ENCODE measurements at places on chromosomes 11 and 22. TPM values are rescaled to one million over a fixed set of nuclear protein-coding genes. Genes with fewer than 3 reads are reported as not detected.

DNA sequence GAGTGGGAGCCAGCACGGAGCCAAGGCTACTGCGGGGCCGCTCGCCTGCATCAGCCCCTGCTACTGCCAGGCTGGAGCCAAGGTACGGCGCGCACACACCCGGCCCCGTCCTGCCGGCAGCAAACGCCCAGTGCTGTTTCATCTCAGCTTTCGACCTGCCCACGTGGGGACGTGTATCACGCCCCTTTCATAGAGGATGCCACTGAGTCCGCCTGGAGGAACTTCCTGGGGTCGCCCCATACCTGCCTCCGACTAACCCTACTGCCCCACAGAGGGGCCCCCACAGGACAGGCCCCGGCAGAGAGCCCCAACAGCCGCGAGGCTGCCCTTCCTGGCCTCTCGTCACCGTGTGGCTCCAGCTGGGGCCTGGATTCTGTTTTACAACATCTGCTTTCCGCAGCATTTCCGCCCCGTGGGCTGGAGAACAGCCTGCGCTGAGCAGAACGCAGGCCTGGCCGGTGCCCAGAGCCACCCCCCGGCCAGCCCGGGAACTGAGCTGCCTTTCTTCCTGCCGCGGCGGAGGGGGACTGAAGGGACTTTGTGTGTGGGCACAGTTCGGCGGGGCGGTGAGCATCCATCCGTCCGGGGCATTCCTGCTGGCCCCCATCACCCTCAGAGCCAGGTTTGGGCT lies 22.9 kb upstream of the ARHGAP8 start:
- H3K27ac ChIP-seq = no peak overlapping the region
- H3K4me3 ChIP-seq = no peak overlapping the region
- peaks cover 1% of the 10 kb centered on the region for H3K4me1 ChIP-seq
- H3K36me3 ChIP-seq = no peaks in the 10 kb centered on the region
- H3K27me3 ChIP-seq = no peaks in the 10 kb centered on the region

DNA sequence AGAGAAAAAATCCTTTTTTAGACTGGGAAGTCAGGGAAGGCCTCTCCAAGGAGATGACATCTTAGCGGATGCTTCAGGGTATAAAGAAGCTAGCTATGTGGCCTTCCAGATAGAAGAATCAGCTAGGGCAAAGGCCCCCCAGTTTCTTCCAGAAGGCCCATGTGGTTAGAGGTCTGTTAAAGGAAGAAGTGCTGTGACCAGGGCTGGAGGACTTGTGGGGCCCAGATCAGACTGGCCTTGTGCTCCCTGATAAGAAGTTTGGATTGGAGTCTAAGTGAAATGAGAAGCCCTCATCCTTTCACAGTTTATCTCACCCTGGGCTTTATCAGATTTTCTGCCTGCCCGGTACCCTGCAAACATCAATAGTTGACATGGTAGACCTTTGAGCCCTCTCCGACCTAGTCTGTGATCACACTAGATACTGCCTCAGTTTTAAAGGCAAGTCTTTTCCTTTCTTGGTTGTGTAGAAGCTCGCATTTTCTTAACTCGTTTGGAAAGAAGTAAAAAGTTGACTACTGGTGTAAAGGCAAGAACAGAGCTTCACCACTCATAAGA lies 7.8 kb downstream of the AMPD3 start:
- no peaks in the 10 kb centered on the region for H3K27me3 ChIP-seq
- peaks cover 9% of the 10 kb centered on the region for H3K36me3 ChIP-seq
- H3K4me3 ChIP-seq = no peak overlapping the region

DNA sequence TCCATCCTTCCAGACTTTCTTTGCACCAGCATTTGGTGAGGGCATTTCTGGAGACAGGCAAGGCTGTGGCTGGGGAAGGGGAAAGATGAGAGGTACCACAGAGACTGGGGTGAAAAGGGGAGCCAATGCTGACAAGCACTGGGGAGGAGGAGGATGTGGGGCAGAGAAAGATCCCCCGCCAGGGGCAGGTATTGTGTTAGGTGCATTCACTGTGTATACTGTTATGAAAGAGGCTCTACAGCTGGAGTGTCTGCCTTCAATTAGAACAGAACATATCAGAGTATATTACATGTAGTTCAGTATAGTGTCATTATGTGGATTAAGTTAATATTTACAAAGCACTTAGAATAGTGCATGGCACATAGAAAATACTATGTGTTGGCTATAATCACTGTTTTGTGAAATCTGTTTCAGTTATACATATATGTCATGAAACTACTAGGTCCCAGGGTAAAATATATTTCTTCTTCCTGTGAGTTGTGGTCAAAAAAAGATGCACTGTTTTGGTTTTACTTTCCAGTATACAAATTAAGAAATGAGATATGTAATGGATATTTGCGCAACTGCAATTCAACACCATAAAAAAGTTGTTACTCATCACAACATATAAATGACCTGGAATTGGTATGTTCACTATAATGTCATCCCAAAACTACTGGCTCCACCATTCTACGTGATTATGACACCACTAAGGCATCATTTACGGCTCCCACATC lies 8.4 kb downstream of the MSANTD2 start:
- H3K4me3 ChIP-seq = no peak overlapping the region
- no peaks in the 10 kb centered on the region for H3K27me3 ChIP-seq
- peaks cover 2% of the 10 kb centered on the region for H3K4me1 ChIP-seq

Gene MYH9
- 306 TPM for total RNA-seq

GRCh38 chr22:20131597-20131858 lies at the start of gene ZDHHC8:
TSS of gene ZDHHC8 (plus strand) at chr22:20131804. CDS start at chr22:20131948, 144 bp downstream.
- H3K36me3 ChIP-seq = peaks cover 6% of the 10 kb centered on the region
- H3K27me3 ChIP-seq = no peaks in the 10 kb centered on the region
- H3K4me1 ChIP-seq = peaks cover 4% of the 10 kb centered on the region
- H3K27ac ChIP-seq = no peak within 1 kb of the TSS

- no peak overlapping the region for H3K4me3 ChIP-seq
- no peak for DNase-seq
- H3K36me3 ChIP-seq = peaks cover 26% of the 10 kb centered on the region
Measured at GRCh38 chr22:49861642-49862495, 8.2 kb downstream of the ZBED4 start.

DNA sequence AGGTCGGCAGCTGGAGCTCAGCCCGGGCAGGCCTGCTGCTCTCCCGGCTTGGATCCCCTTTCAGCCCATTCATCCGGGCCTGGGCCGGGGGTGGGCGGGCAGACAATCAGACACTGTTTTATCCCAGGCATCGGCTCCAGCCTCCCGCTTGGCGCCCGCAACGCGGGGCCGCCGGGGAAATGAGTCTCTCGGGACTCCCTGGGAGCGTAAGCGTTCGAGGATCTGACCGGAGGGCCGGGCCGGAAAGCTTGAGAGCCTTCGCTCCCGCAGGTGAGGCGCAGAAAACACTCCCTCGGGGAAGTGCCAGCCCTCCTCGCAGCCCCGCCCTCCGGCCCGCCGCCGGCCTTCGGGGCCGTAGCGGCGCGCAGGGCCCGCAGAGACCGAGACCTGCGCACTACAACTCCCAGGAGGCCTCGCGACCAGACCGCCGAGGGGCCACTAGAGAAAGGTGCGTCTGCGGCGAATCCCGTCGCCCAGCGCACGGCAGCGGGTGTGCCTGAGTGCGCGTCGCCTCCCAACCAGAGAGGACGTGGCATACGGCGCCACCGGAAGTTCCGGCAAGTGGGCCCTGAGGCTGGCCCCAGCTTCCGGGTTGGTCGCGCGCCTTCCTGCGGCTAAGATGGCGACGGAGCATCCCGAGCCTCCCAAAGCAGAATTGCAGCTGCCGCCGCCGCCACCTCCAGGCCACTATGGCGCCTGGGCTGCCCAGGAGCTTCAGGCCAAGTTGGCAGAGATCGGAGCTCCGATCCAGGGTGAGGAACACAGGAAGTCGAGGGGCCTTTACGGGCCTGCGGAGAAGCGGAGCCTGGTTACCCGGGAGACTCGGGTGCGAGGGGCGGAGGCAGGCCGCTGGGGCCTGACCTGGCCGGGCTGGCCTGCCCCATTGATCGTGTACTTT lies at the start of gene SF3B2:
Gene SF3B2 (plus strand): TSS at position 599 of the 898 bp plus-strand sequence. CDS start 21 bp downstream, at position 620.
- peak within 1 kb of the TSS; percentile 98 for H3K27ac ChIP-seq
- H3K27me3 ChIP-seq = no peaks in the 10 kb centered on the region
- peaks cover 11% of the 10 kb centered on the region for H3K36me3 ChIP-seq
- H3K4me1 ChIP-seq = peaks cover 32% of the 10 kb centered on the region
- peak; percentile 96 for DNase-seq
- peak within 1 kb of the TSS; percentile 99 for H3K4me3 ChIP-seq

DNA sequence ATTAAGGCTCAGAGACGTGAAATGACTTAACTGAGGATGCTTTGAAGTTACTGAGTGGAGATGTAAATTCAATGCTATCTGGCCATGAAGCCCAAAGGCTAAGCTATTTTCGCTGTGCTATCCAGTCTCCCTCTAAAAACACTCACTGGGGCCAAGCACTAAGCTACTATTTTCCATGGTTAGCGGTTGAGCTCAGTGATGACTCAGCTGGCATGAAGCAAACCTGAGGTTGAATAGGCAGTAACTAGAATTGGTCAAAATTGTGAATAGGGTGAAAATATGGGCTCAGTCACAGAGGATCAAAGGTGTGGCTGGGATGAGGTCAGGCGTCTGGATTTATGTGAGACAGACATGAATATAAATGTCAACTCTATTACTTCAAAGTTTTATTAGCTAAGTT lies 564.2 kb upstream of the KIRREL3 start:
- H3K36me3 ChIP-seq = no peaks in the 10 kb centered on the region
- DNase-seq = no peak
- H3K27ac ChIP-seq = no peak overlapping the region
- H3K27me3 ChIP-seq = no peaks in the 10 kb centered on the region
- no peak overlapping the region for H3K4me3 ChIP-seq
- H3K4me1 ChIP-seq = peaks cover 7% of the 10 kb centered on the region

DNA sequence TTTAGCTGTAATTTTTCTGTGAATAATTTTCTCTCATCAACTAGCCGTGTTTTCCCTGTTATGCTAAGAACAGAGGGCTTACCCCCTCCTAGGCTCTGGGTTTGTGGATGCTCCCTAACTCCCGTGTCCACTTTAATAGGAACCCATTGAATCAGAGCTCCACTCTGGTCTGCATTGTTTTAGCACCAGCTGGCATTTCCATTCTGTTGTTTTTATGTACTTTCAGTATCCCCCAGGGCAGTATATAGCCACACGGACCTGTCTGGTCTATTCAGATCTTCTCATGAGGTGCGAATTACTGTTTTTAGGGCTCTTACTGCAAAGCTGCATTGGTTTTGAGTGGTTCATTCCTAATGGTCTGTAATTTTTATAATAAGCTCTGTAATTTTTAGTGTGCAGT lies 16.0 kb downstream of the POLD3 start:
- no peaks in the 10 kb centered on the region for H3K27me3 ChIP-seq
- no peak overlapping the region for H3K4me3 ChIP-seq
- H3K4me1 ChIP-seq = no peaks in the 10 kb centered on the region
- no peak for DNase-seq
- H3K36me3 ChIP-seq = peaks cover 10% of the 10 kb centered on the region
- no peak overlapping the region for H3K27ac ChIP-seq

DNA sequence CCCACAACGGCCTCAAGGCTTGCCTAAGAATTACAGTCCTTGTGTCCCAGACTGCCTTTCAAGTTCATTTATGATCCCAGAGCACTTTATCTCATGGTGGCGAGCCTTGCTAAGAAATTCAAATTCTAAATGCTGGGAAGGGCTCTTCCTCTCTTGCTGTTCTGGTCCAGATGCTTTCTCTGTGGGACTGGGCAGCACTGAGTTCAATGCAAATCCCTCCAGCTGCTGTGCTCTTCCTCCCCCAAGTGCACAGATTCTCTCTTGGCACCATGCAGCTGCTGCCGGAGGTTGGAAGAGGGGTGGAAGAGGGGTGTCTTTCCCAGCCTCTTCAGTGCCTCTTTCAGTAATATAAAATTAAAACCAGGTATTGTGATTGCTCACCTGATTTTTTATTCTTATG lies 828.0 kb downstream of the DLG2 start:
- H3K27me3 ChIP-seq = no peaks in the 10 kb centered on the region
- no peaks in the 10 kb centered on the region for H3K36me3 ChIP-seq
- no peak for DNase-seq
- no peaks in the 10 kb centered on the region for H3K4me1 ChIP-seq

- H3K4me1 ChIP-seq = no peaks in the 10 kb centered on the region
- peaks cover 2% of the 10 kb centered on the region for H3K36me3 ChIP-seq
- H3K27me3 ChIP-seq = no peaks in the 10 kb centered on the region
- H3K27ac ChIP-seq = no peak overlapping the region
- no peak for DNase-seq
Measured at GRCh38 chr11:60874421-60875365, 7.4 kb downstream of the ZP1 start.

GRCh38 chr11:9231848-9232177 lies 33.3 kb downstream of the DENND5A start:
- no peaks in the 10 kb centered on the region for H3K27me3 ChIP-seq
- peak overlapping the region; percentile 50 for H3K27ac ChIP-seq
- peaks cover 18% of the 10 kb centered on the region for H3K36me3 ChIP-seq
- no peak overlapping the region for H3K4me3 ChIP-seq

Gene TREH
- total RNA-seq = not detected

Measured in progenitor cell of endocrine pancreas (in vitro differentiated cells).